ENCODE measurements at places on chromosomes 5 and 9. TPM values are rescaled to one million over a fixed set of nuclear protein-coding genes. Genes with fewer than 3 reads are reported as not detected.

Gene MYORG
- total RNA-seq = 1.2 TPM

Gene ZNF883
- not detected for total RNA-seq

Gene CACFD1
- 10.7 TPM for total RNA-seq

Gene TEK
- 275 TPM for total RNA-seq

Gene HMMR
- total RNA-seq = 4.7 TPM

Gene HAVCR2
- 1.5 TPM for total RNA-seq

Gene GPRIN1
- 3.9 TPM for total RNA-seq

Gene PCDHGA10
- 5.2 TPM for total RNA-seq

Gene ADGRD2
- not detected for total RNA-seq

Gene PCDHGB2
- 2.7 TPM for total RNA-seq

Gene CTNND2
- total RNA-seq = not detected

Gene SLC6A3
- total RNA-seq = not detected

Gene PPP1R26
- total RNA-seq = 9.1 TPM

Gene C5orf58
- not detected for total RNA-seq

Gene PCDHB15
- 0.86 TPM for total RNA-seq

Gene PGM5
- total RNA-seq = 87.0 TPM

Gene ZFP2
- total RNA-seq = 0.33 TPM

Gene SLC45A2
- total RNA-seq = 0.11 TPM

Gene PRPF4
- total RNA-seq = 21.7 TPM

Gene PCDH12
- 18.7 TPM for total RNA-seq

Gene ANKRD18A
- total RNA-seq = not detected

Gene ENTPD8
- total RNA-seq = 0.33 TPM

Gene GARIN3
- total RNA-seq = not detected

Gene ENHO
- total RNA-seq = not detected

Gene CAVIN4
- total RNA-seq = 1.9 TPM

Gene C5orf22
- total RNA-seq = 20.0 TPM

Gene TAF11L5
- total RNA-seq = not detected

Gene PCDHGB4
- 11.3 TPM for total RNA-seq

Gene DMRT3
- total RNA-seq = not detected

Gene FOCAD
- 113 TPM for total RNA-seq

Gene PIGO
- 7.2 TPM for total RNA-seq

Gene STX17
- 14.3 TPM for total RNA-seq

Gene KIAA0825
- total RNA-seq = 3.4 TPM

Gene SPATA31D4
- total RNA-seq = not detected

Gene PCDHA5
- total RNA-seq = under 0.01 TPM

Gene GDF9
- 0.09 TPM for total RNA-seq

Gene CYLC2
- not detected for total RNA-seq

Gene PROB1
- total RNA-seq = 3.7 TPM

Gene CAMK4
- 0.33 TPM for total RNA-seq
